ENCODE measurements at places on chromosomes 6 and 20. TPM values are rescaled to one million over a fixed set of nuclear protein-coding genes. Genes with fewer than 3 reads are reported as not detected.

ZBP1 gene
- not detected for total RNA-seq

CCM2L gene
- 0.08 TPM for total RNA-seq

PAK5 gene
- not detected for total RNA-seq

GRCh38 chr6:147508042-147508865 lies at the start of gene SAMD5:
SAMD5 (plus strand) TSS chr6:147508690; CDS start chr6:147508929, 239 bp downstream.
- DNase-seq = peak; percentile 66

DNA sequence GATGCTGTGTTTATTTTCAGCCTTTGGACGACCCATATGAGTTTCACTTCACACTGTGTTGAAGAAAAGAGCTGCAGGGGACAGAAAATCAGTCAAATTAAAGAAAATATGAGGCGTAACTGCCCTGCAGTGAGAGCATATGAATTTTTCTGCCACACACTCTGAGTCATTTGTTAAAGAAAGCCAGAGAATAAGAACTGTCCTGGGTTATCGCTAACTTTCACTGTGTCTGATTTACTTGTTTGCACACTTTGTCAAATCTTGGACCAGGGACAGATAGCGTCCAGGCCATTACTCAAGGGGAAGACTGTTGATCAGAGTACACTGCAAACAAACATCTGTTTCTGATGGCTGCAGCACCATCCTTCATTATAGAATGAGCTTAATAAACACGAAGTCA lies 126.8 kb upstream of the AGPAT4 start:
- no peak for DNase-seq

GRCh38 chr6:140806431-140806830 lies 1326.3 kb upstream of the GJE1 start:
- no peak for DNase-seq

- no peak for DNase-seq
These were observed 5.1 kb downstream of the ACAT2 start for GRCh38 chr6:159766906-159767305.

DNA sequence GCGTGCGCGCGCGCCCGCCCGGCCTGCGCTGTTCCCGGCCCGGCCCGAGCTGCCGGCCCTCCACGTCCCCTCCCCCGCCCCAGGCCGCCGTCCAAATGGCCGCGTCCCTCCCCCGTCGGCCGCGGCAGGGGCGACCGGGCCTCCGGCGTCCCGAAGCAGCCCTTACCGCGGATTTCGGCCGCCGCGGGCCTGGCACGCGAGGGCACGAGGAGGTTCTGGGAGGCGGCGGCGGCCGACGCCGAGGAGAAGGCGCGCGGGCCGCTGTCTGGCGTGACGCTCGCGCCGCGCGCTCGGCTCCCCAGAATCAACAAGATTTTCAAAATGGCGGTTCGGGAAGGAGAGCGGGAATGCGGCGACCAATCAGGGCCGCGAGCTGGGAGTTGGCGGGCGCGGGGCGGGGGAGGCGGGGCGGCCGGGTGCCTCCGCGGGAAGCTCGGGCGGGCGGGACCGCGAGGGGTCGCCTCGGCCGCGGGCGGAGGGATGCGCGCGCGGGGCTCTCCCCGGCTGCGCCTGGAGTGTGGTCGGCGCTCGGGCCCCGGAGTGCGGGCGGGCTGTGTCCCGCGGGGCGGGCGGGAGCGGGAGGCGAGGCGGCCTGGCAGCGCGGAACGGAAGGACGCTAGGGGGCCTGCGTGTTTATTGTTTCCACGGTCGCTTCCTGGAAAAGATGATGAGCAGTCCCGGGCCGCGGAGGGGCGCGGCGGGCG lies at the start of gene DEK:
Gene DEK, minus strand, starts transcription at position 312 of the 704 bp plus-strand sequence. CDS start 543 bp downstream, outside the sequence.
- peak; percentile 88 for DNase-seq
